NCI-H510A treated with DMSO at 0.1 percent for 48 hours (cell line): ENCODE measurements at places on chromosomes 5 and 9.

DNA sequence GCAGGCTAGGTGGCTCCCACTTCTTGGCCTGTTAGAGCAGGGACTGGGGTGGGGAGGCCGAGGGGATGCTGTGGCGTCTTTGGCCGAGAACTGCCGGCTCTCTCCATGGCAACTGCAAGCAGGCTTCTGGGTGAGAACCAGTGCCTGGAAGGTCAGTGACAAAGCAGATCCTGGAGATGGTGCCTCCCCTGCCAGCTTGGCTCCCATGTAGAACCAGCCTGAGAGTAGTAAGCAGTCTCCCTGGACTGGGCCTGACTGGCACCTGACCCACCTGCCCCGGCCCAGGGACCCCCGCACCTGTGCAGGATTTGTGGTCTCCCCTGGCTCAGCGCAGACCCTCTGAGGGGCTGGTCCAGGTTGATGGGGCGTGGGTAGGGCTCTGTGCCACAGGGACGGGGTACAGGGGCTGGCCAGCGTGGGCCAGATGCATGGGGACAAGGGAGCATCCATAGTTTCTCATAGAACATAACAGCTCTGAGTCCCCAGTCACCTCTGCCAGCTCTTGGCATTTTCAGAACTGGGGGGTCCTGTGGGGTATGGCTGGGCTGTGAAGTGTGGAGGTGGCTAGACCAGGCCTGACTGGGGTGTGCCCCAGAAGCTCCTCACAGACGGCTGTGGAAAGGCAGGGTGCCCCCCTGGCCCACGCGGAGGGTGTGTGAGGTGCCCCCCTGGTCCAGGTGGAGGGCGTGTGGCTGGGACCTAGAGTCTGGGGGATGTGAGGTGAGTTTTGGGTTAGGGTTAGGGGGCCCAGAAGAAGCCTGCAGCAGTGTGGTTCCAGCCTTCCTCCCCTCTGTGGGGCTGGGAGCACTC is 22.2 kb downstream of the CACNA1B start:
- no peak for DNase-seq

DNA sequence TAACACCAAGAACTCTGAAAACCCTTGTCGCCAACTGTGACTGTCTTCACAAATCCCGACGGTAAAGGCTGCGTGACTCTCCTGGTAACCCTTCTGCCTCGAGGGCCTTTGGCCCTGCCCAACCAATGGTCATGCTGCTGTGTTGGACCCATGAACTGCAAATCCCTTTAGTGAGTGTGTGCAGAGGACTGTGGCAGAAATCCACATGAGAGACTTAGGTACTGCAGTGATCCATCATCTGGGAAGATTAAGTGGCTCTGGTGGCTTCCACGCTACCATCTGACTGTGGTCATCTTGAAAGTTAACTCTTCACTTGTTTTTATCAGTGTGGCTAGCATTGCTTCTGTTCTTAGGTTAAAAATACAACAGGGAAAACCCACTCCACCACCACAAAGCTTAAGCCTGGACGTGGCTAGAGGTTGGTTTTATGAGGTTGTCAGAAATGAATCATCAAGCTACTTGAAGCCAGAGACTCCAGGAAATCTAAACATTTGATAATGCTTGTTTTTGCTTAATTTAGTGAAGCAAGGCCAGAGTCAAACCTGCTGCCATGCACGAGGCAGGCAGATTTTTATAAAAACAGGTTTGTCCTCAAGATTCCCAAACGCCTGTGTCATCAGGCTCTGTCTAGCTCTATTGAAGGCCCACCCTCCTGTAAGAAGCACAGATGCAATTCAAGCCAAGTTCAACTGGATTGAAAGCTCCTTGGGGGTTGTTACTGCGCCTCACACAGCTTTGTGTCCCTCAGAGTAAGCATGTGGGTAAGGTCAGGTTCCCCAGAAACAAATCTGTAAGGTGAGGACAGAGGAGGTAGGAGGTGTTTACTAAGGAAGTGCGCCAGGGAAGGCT is 52.7 kb upstream of the ERCC6L2 start:
- no peak for DNase-seq

DNA sequence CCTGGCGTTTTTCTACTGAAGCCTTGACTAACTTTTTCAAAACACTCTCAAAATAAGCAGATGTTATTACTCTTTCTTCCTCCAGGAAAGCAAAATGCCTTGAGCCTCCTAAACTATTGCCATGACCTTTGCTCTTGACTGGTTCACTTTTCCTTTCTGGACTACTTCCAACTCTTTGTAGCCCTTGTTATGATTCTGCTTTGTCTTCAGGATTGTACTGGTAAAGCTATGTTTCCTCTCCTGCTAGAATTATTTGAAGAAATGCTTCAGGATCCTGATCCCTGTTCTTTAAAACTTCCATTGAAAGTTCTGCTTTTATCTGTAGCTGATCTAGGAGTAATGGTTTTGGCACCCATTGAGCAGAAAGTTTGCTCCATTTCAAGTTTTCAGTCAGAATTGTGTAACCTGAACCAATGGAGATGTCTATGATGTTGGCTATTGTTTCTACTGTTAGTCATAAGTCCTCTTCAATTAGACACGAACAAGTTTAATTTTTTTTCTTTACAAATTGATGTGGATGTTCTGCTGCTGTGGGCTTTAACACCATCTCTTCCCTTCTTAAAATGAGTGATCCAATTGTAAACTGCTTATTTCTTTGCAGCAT is 1356.4 kb downstream of the EFNA5 start:
- DNase-seq, result no peak

DNA sequence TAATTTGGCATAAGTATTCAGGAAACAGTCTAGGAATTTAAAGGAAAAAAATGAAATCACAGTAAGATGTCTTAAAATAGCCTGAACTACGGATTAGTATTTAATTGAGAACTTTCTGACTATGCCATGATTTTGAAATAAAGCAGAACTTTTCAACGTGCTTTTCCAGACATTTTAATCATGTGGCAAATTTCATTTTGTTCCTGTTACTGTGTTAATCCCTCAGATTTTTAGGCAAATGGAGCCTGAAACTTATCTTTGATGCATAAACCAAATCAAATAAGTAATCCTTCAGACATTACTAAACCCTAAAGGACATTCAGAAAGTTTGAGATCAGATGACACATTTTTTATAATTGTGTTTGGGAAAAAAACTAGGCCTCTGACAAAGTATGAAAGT is 75.7 kb downstream of the FBN2 start:
- no peak for DNase-seq

GRCh38 chr5:71734141-71734540 is 15.1 kb downstream of the CARTPT start:
- DNase-seq, result no peak

- no peak for DNase-seq
These were observed 69.1 kb upstream of the NR4A3 start for GRCh38 chr9:99752417-99753109.

DNA sequence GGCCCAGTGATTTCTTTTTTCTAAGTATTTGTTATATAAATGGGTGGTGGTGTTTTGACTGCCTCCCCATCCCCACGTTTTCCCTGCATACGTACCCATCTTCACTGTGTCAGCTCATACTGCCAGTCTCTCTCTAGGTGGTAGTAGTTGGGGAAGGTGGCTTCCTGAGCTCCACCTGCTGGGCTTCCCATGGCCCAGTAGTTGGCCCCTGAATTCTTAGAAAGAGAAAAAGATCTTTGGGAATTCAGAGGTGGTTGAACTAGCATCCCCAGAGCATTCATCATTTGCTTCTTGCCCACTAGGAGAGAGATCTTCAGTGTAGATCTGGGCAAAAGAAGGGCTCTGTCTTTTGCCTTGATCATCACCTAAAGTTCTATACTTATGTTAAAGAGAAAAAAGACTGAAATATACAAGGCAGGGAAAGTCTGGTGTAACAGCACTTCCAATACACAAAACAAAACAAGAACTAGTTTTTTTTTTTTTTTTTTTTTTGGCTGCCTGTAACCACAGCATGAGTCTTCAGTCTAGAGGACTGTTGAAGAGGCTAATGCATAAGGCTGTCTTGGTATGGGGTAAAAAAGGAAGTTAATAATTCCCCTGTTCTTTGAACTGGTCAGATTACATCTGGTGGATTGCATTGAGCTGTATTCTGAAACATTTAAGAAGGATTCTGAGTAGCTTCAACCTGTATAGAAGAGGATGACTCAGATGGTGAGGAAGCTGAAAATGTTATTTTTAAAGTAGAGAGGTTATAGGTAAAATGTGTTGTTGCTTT is 128.7 kb downstream of the ATG10 start:
- no peak for DNase-seq

- DNase-seq, result no peak
These were observed 23.7 kb upstream of the PDE8B start for GRCh38 chr5:77186652-77187370.

GRCh38 chr5:75706775-75707174 is 10.5 kb downstream of the POC5 start:
- DNase-seq, result no peak

- no peak for DNase-seq
These were observed 21.6 kb upstream of the RXRA start for GRCh38 chr9:134304690-134305089.

DNA sequence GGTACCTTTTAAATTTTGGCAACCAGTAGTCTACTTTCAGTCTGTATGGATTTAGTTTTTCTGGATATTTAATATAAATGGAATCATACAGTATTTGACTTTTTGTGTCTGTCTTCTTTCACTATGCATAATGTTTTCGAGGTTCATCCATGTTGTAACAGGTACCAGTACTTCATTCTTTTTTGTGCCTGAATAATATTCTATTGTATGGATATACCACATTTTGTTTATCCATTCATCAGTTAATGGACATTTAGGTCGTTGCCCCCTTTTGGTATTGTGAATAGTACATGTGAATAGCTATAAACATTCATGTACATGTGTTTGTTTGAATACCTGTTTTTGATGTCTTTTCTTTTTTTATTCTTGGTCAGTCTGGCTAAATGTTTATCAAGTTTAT is 19.1 kb upstream of the TBCA start:
- no peak for DNase-seq

DNA sequence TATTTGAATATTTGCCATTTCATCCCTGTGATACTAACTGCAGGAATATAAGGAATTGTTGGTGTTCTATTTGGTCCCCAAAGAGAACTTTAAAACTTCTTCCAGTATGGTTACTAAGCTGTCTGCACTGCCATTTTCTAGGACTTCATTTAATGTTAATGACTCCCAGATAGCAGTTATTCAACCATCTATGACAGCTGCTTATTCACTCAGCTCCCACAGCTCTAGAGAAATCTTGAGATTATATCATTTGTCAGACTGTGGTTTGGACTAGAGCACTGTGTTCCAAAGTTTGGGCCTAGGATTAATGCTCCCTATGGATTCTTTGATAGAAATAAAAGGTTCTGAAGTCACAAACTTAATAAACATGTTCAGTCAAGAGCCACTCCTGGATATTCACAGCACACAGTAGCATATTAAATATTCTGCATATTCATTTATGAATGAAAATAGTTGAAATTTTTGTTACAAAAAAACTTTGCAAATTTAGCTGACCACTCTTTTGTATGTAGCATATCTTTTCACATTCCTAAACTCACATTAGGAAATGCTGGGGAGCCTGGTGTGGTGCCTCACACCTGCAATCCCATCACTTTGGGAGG is 173.7 kb downstream of the NFIB start:
- no peak for DNase-seq

DNA sequence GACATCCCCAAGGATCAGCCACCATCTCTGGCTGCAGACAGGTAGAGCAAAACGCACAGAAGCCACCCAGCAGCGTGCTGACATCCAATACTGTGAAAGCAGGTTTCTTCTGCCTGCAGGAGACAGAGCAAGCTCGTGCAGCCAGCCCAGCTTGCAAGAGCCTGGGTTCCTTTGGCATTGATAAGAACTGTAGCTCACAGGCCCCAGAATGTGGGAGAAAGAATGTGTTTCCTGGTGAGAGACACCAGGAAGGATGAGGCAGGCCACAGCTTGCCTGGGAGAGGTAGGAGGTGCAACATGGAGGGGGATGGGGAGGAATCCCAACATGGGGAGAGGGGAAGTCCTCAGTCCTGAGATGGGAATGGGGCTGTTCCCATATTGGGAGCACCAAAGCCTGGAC is 34.0 kb upstream of the ARAP3 start:
- DNase-seq, result peak; percentile 18

GRCh38 chr5:128850049-128850448 is 115.2 kb upstream of the SLC27A6 start:
- DNase-seq, result no peak

- no peak for DNase-seq
These were observed 18.0 kb upstream of the JADE2 start for GRCh38 chr5:134507452-134507851.

- DNase-seq, result no peak
These were observed 37.3 kb downstream of the SPIN1 start for GRCh38 chr9:88425538-88425950.

DNA sequence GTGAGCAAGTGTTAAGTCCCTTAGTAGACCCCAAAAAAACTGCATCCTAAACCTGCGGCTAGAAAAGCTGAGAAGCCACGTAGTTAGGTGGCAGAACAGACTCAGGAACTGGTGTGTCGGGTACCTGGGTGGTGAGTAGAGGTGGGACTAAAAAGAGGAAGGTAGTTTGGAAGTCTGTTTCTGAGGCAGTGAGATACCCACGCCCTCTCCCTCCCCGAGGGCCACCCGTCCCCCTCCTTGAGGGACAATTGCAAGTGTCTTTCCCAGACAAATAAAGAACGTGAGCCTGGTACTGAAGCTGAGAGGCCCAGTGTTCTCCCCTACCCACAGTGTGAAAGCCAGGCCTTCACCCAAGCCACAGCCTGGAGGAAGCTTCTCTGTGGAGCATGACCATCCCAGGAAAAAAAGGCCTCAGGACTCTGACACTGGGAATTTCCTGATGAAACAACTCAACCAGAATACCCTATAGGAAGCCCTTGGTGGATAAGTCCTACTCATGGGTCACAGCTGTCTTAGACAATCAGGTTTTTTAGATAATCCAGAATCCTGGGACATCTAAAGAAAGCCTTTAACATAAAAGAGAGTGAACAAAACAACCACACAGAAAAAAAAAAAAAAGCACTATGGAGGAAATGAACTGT is 7.0 kb upstream of the CD74 start:
- DNase-seq, result no peak

DNA sequence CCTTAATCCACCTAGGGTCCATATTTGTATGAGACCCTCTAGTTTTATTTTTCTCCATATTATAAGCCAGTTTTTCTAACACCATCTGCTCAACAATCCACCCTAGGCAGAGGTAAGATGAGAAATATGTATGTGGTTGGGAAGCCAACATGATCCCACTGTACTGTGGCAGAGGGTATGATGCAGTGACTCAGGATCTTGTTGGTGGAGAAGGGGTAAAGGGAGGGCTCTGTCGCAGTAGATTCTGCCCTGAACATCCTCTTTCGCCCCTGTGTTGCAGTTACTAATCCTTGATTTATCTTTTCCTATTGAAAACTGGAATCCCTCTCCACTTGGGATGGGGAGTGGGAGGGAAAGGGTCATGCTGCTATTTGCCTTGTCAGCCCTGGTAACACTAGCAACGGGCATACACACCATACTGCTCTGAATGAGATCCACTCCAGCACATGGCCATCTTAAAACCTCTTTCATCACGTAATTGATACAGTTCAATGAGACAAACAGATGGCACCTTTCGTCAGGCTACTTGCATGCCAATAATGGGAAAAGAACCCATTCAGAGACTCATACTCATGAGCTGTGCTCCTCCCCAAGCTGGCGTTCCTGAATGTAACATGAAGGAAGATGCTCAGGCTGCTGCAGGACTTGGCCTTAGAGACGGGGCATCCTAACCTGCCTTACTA is 63.0 kb downstream of the ADAMTS12 start:
- DNase-seq, result no peak

GRCh38 chr9:110284211-110284844 is 28.0 kb upstream of the TXN start:
- no peak for DNase-seq
